ENCODE measurements at places on chromosomes 12 and 14. TPM values are rescaled to one million over a fixed set of nuclear protein-coding genes. Genes with fewer than 3 reads are reported as not detected.

MYBPC1 gene
- total RNA-seq = 3.1 TPM

PLXNC1 gene
- total RNA-seq = 4.4 TPM

CLEC14A gene
- 31.9 TPM for total RNA-seq

NKX2-8 gene
- not detected for total RNA-seq

RASAL1 gene
- total RNA-seq = not detected

SLCO1A2 gene
- not detected for total RNA-seq

CFAP54 gene
- total RNA-seq = 0.48 TPM

EPYC gene
- total RNA-seq = not detected

POTEG gene
- total RNA-seq = not detected

CLEC4A gene
- total RNA-seq = 0.35 TPM

CRIP1 gene
- total RNA-seq = 68.2 TPM

RHOJ gene
- 14.7 TPM for total RNA-seq

DPPA3 gene
- total RNA-seq = not detected
